ENCODE measurements at places on chromosomes 5 and 9.

GRCh38 chr5:169300468-169301385, at the start of gene SLIT3:
SLIT3 (minus strand) TSS chr5:169301139; CDS start chr5:169300709, 430 bp downstream.
- DNase-seq: peak; percentile 93

DNA sequence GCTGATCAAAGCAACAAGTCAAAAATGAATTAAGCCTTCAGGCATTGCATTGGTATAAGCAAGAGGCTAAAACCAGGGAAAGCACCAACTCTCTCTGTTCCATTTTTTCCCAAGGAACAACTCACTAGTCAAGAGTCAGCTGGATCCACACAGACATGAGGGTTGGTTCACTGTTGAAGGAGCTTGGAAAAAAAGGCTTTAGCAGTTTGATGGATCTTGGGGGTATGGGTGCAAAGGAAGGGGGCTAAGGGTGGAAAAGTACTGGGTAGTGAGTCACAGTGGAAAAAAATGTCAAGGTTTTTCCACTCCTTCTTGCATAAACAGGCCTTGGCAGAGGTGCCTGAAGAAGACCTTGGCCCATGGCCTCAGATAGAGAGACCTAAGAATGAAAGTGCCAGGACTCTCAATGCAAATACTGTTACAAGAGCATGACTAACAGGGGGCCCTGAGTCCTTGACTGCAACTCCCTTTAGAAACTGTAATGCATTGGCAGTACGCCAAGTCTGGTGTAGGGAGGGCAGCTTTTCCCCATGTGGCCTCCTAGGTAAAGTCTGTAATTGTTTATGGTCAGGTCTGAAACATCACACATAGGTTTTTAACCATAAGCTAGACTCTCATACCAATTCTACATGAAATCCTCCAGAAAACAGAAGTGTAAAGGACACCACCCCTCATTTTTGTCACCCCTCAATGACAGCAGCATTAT, 23.7 kb downstream of the ACTL7A start:
- DNase-seq: peak; percentile 22

DNA sequence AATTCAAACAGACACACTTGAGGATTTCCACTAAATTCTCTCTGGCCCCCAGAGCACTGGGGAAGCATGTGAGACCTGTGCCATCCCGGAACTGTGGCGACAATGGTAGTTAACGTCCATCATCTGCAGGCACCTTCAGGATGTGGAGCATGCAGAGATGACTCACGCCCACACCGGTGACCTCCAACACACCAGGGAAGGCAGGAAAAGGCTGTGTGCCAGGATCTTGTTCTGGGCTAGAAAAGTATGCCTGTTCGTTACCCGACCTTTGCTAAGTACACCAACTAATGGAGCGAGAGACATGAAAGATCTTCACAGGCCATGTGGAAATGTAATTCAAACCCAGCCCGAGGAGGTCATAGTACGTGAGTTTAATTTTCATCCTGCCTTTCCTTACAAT, 208.8 kb downstream of the MELK start:
- no peak for DNase-seq

DNA sequence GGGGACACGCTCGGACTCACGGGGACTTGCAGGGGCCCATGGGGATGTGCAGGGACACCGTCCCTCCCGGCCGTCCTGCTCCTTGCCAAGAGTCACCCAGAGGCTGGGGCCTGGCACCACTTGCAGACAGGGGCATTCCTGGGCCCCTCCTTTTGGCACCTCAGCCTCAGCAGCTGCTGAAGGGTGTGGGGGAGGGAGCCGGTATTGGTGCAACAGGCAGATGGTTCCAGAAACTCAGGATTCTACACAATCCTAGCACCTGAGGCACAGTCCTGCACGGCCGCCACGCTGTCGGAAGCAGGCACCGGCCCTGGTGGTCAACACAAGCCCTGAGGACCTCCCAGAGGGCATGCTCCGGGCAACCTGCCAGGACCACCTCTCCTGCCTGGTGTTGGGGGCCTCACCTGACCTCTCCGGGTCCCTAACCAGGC, 19.3 kb upstream of the SLC12A7 start:
- no peak for DNase-seq

DNA sequence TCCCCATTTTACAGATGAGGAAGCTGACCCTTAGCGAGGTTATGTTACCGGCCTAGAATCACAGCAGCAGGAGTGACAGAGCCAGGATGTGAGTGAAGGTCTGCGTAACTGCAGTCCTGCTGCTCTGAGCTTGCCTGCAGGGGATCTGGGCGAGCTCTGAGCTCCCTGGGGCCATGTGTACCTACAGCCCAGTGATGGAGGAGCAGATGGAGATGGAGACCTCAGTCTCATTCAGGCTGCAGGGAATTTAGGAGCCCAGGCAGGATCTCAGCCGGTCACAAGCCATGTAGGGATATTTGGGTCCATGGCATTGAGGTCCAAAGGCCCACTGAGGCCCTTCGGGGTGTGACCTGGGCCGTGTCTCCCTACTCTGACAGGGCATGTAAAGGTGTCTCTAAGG, 170.6 kb downstream of the CACNA1B start:
- DNase-seq: no peak

- DNase-seq: no peak
These were observed 323.6 kb upstream of the PRR16 start for GRCh38 chr5:120140501-120140900.
